ENCODE measurements at places on chromosomes 12 and 14. TPM values are rescaled to one million over a fixed set of nuclear protein-coding genes. Genes with fewer than 3 reads are reported as not detected.

GRCh38 chr14:34211732-34212131 is 250.3 kb downstream of the SPTSSA start:
- no peak for DNase-seq

DNA sequence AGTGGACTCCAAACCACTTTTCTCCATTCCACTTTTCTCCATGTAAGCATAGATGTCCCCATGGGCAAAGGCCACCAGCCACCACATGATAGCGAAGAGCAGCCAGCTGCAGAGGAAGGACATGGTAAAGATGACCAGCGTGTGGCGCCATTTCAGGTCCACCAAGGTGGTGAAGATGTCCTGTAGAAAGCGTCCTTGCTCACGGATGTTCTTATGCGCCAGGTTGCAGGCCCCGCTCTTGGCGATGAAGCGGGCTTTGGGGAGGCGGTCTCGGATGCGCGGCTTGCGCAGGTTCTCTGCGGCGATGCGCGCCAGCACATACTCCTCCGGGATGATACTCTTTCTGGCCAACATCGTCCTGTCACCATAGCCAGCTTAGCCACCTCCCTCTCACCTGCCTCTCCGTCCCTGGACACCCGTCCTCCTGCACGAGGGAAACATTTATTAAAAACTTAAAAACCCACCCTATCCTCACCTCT is 1.2 kb downstream of the KCNJ8 start:
- peak; percentile 79 for DNase-seq

GRCh38 chr12:89669197-89669596 is 39.4 kb downstream of the ATP2B1 start:
- DNase-seq, result no peak

DNA sequence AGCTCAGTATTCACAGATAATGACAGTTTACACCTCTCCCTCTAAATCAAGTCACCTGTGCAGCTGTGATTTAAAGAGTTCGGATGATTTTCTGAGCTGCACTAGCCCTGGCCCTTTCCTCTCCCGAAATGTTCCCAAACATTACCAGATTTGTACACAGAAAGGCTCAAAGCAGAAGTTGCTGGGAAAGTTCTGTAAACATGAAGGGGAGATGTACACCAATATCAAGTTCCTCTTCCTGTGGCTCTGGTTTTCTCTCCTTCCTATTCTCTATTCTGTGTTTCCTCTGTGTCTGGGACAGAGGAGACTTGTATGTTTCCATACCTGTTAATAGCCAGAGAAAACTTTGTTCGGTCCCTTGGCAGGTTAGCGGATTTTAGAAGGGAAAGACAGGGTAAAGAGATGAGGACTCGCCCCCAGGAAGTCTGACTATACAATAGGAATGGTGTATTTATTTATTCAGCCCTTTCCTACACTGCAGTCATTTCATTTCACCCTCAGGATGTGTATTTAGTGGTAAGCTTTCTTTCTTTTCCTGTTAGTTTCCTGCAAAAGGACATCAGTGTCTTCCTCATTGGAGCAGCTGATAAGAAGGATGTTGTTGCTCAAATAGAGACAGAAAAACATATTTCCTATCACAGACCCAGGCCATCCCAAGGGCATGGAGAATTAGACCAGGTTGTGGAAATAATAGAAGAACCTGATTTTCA is 7.6 kb upstream of the NUMB start:
- no peak for DNase-seq

DNA sequence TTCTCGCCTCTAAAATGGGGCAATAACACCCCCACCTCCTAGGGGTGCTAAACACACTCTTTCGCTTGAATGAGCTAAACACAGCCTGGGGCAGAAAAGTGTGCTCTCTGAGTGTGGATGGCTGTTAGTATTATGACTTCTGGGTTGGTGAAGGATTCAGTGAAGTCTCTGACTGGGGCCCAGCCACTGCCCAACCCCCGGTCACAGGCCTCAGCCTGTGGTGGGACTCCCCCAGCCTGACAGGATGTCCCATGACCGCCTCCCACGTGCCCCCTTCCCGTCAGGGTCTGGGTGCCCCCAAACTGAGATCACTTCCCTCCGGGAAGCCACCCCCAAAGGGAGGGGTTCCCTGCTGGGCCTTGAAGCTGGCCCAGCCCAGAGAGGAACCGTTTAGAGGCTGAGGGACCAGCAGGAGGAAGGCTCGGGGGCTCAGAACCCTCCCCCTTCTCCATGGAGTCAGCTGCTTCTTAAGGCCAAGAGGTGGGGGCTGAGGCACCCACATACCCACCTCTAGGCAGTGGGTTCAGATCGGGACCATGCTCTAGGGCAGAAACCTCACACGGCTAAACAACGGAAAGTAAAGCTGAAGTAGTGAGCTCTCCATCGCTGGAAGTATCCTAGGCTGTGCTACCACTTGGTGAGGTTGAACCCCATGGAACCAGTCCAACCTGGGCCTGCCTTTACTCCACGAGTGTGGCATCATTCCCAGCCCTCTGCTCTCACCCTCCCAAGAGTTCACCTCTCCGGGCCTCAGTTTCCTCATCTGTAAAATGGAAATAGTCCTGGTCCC is 13.8 kb downstream of the DTX1 start:
- peak; percentile 53 for DNase-seq

GRCh38 chr12:26317942-26318575 is 122.7 kb downstream of the SSPN start:
- DNase-seq, result no peak

- no peak for DNase-seq
These were observed 44.7 kb upstream of the RERG start for GRCh38 chr12:15265875-15266274.

DNA sequence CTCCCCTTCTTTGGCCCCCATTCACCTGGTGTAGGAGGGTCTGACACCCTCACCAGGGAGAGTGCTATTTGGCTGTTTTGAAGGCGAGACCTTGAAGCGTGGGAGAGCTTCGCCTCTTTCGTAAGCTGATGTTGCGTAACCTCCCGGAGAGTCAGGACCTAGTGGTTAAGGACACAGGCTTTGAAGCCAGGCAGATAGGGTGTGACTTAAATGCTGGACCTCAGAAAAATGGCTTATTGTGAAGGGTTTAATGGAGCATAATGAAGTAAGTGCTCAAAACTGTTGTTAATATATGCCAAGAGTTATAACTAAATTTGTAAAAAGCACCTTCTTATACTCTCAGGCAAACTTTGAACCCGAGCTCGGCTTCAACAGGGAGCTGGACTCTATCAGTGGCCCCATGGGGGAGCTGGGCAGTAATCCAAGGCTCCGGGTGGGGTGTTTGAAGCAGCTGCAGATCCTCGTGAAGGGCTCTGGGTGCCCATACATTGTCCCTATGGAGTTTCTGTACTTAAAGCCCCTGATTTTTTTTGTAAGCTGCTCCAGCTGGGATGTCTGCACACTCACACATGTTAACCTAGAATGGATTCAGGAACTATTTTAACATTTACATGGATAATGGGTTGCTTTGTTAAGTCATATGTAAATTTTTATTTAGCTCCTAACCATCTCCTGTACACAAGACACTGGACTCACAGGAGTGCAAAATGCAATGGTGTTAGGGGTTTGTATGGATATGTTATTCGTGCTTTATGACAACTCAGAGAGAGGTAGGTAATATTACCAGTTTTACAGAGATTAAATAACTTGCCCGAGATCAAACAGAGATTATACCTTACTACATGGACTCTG is 26.0 kb downstream of the PPFIBP1 start:
- DNase-seq, result peak; percentile 90

GRCh38 chr14:89427426-89428172 is 10.6 kb upstream of the FOXN3 start:
- no peak for DNase-seq

- no peak for DNase-seq
These were observed 62.5 kb downstream of the BICDL1 start for GRCh38 chr12:120051535-120051934.

- DNase-seq, result peak; percentile 88
These were observed 5.1 kb upstream of the ZNF839 start for GRCh38 chr14:102314242-102315011.

- no peak for DNase-seq
These were observed 4.3 kb downstream of the CPNE6 start for GRCh38 chr14:24075485-24076301.

DNA sequence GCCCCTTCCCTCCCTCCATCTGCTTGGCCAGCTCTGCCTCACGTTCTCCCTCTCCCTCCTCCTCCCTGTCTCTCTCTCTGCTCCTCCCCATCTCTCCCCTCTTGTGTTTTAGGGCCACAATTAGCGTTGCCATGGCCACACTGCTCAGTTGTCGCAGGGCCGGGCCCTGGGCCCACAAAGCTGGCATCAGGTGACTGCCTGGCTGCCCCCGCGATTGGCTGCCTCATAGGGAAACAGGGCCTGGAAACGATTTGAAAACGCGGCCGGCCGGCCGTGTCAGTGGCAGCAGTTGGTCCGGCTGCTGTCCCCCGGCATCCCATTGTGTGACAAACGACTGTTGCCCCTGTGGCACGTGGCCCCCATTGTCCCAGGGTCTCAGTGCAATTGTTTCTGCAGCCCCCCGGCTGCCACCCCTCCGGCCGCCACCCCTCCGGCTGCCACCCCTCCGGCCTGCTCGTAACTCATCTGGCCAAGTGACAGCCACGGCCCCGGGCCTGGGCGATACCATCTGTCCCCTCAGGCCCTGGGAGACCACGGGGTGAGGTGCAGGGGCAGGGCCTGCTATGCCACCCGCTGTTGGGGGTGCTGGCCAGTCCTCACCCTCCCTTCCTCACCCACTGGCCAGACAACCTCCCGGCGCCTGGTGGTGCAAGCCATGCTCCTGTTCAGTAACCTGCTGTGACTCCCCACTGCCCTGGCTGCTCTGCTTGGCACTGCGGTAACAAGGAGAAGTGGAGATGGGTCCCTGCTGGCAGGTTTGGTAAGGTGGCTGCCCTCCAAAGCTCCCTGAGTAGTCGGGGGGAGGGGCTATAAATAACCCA is 17.4 kb downstream of the FOXN4 start:
- DNase-seq, result peak; percentile 89

DNA sequence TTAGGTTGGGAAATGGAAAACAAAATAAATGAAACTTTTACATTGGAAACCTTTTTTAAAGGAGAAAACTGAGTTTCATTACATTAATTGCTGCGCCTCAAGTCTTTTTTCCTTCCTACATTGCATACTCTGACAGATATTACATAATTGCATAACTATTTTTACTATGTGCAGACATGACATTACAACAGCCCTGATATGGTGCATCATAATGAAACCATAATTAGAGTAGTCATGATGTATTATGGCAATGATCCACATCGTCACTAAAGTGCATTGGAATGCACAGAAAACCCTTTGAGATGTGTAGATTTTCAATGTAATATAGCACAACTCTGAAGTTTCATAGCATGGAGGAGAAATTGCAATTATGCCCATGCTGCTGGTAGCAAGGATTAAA is 217.8 kb upstream of the NPAS3 start:
- no peak for DNase-seq

DNA sequence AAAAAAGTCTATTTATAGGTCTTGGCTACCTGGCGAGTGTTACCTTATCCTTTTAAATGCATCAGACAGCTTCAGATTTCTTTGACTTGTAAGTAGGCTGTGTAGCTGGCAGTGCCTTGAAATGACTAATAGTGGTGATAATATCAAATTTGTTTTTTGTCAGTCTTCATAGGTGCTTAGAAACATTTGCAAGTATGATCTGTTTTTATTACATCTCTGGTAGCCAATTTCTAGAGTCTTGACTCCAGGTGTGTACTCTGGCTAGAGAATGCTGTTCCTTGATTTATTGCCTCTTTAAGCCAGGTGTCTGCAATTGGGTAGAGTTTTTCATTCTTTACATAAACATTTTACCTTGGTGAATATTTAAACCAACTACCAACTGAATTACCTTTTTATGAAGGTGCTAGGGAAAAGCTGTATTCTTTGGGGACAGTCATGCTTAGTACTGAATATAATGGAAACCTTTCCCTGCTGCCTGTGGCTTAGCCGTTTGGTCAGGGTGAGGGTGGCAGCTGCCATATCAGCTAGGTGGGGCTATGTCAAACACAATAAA is 32.6 kb downstream of the MLXIP start:
- DNase-seq, result no peak

DNA sequence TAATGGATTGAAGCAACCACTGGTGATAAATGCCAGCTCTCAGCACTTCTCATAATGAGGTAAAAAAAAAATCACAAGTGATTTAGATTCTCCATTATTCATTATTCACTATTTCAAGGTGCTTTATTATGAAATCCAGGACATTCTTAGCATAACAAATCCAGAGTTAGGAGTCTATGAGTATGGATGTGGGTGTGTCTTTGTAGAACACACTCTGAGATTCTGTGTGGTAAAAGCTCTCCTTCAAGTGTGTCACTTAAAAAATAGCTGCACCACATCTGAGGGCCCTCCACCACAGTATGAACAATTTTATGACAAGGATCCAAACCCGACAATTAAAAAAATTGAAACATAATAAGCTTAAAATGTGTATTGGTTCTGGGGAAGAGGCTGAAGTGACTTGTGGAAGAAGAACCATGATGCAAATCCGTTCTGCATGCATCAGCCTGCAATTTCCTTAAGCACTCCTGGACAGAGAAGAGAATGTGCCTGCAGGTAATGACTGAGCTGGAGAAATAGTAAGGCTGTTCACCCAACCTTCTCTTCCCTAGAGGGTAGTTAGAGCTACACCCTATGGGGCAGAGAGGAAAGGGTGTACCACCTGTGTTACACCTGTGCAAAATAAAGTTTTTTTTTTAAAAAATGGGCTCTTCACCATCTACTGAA is 488.5 kb upstream of the MGAT4C start:
- no peak for DNase-seq

Gene CISTR
- total RNA-seq, result 4.0 TPM

Gene EPYC
- not detected for total RNA-seq

Gene LALBA
- not detected for total RNA-seq

Gene PTCSC3
- not detected for total RNA-seq

Gene NGB
- not detected for total RNA-seq

Gene RNASE7
- not detected for total RNA-seq

Gene SLC7A7
- total RNA-seq, result 5.7 TPM

Gene P2RX2
- total RNA-seq, result not detected

Gene ATF7IP
- 61.4 TPM for total RNA-seq

Gene CLEC2B
- total RNA-seq, result 3.7 TPM

Gene REC8
- total RNA-seq, result 2.9 TPM

Gene KRT6C
- not detected for total RNA-seq

Gene SMIM41
- total RNA-seq, result not detected

All from right cardiac atrium (tissue), 5 donors.